Brain microvascular endothelial cell (primary cell): ENCODE measurements at places on chromosomes 5 and 9.
A peak's percentile ranks its signal among the peaks of the same experiment; 100 is the strongest.

DNA sequence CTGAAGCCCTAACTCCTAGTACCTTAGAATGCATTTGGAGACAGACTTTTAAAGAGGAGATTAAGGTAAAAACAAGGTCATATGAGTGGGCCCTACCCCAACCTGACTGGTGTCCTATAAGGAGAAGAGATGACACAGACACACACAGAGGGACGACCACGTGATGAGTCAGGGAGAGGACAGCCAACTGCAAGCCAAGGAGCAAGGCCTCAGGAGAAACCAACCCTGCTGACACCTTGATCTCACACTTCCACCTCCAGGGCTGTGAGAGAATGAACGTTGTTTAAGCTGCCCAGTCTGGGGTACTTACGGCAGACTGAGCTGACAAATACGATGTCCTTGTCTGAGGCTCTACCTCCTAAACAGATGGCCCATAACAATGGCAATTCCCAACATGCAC is 93.6 kb downstream of the ROR2 start:
- no peak for DNase-seq

GRCh38 chr5:177501874-177502678 is 4.7 kb upstream of the PDLIM7 start:
- DNase-seq, result no peak

- DNase-seq, result peak; percentile 97
Observed at GRCh38 chr5:142644640-142645361, 41.1 kb downstream of the FGF1 start.

GRCh38 chr9:27569406-27569805 is 3.9 kb downstream of the C9orf72 start:
- no peak for DNase-seq

DNA sequence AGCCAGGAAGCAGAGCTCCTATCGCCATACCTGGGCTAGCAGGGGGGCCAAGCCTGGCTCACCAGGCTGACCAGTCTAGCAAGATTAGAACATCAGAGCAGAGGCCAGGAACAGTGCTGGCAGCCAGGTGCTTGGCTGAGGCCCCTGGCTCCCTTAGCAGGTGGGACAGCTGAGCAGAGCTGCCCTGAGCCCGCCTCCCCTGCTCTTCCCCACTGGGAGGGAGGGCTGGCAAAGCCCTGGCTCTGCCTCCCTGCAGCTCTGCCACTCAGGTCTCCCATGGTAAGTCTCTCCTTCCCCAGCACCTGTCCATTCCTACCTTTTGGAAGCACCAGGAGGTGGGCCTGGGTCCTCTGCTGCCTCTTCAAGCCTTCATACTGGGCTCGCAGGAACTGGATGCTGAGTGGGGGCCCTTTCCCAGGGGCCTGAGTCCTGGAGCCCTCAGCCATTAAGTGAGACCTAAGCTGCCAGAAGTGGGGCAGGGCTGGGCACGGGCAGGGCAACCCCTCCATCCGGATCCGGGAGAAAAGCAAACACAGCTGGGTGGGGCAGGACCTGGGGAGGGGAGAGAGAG is 803 bp downstream of the C9orf152 start:
- no peak for DNase-seq

GRCh38 chr5:78286290-78286689 is 8.2 kb downstream of the AP3B1 start:
- DNase-seq, result no peak
